ENCODE measurements at places on chromosomes 5 and 9. TPM values are rescaled to one million over a fixed set of nuclear protein-coding genes. Genes with fewer than 3 reads are reported as not detected.

Gene SLC1A3
- total RNA-seq, result 235 TPM

Gene KCNT1
- 0.11 TPM for total RNA-seq

Gene DIRAS2
- total RNA-seq, result not detected

Gene SCGB3A2
- total RNA-seq, result 406 TPM

Gene KIF4B
- 0.07 TPM for total RNA-seq

Gene SHOC1
- 0.15 TPM for total RNA-seq

DNA sequence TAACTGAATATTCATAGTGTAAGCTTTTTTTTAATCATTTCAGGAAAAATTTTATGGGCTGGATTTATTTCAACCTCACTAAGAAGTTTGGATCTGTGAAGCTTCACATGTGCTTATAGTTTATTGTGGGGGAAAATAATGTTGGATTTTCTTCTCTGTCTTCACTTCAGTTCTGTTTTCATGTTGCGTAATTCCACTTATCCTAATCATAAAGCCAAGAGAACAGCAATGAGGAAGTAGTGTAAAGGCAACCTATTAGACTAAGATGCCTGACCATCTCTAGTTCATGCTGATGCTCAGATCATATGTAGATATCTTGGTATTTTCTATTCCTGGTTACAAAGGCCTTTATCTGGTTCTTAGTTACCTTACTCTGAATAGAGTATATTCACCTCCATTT is 50.0 kb downstream of the CD180 start:
- DNase-seq, result no peak

DNA sequence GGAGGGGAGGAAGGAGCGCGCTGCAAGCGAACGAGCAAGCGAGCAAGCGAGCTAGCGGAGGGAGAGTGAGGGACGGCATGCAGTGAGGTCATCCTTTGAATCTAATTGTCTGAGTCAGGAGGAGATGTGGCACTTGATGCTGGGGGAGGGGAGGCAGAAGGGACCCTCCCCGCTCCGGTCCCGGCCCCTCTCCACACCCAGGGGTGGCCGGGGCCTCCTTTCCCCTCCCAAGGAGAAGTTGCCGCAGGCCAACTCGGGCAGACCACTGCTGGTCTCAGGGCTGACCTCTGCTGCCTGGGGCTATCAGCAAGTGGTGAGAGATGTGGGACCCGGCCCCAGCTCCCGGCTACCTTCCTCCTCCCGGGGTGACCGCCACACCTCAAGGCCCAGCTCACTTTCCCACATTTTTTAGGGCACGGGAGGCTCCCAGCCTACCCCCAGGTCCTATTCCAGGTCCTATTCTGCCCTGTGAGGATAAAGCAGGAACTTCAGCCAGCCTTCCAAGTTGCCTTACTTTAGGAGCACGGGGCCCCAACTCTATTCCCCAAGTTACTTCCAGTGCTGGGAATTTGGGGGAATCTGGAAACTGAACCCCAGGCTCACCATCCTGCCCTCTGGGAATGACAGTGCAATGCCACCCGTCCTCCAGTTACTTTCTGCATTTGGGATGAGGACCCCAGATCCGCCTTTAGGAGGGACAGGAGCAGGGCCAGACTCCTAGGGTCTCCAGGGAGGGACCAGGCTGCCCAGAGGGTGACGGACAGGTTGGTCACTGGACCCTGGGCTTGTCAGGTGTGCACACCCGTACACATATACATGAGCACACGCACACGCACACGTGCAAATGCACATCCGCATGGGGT is 11.1 kb downstream of the CNTFR start:
- no peak for DNase-seq

DNA sequence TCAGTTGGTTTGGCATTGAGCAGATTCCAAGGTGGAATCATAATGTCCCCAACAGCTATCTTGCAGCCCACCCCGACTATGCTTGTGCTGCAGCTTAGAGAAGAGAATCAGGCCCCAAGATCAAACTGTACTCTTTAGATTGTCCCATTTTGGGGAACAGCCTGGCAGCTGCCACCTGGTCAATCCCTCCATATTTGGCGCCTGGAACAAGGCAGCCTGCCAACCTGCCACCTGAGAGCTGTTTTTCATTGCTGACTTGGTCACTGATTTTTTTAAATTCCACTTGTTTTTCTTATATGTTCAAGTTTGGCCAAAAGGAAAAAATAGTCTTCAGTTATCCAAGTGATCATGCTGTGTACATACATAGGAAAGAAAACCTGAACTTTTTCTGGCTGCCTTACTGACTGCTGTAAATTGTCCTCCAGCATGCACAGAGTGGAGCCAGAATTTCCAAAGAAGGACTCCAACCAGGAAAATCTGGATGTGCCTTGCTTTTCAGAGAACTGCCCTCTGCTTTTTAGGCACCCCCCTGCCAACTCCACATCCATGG is 504.2 kb downstream of the ENC1 start:
- no peak for DNase-seq

DNA sequence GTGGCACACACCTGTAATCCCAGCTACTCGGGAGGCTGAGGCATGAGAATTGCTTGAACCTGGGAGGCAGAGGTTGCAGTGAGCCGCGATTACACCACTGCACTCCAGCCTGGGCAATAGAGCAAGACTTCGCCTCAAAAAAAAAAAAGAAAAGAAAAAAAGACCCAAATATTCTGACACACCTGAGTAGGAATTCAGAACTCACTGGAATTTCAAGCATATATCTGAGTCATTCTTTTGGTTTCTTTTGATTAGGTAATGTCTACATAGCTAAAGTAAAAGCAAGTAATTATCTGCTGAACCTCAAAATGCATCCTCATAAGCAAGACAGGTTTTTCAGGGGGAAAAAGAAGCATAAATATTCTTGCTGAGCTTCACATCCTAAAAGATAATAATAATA is 35.9 kb downstream of the ANKRD31 start:
- no peak for DNase-seq

DNA sequence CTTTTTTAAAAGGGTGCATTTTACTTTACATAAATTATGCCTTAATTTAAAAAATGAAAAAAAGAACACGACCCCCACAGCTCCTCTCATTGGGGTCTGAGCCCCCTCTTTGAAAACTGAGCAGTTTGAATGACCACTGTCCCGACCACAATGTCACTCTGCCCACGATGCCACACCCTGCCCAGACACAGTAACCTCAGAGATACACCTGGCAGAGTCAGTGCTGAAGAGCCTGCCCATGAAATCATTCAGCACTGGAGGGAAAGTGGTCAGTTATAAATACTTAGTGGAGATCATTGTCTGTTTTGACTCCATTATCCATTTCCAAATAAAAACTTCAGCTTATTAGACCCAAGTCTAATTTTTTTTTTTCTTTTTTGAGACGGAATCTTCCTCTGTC is 49.3 kb downstream of the DNAJC21 start:
- no peak for DNase-seq

- DNase-seq, result no peak
Measured at GRCh38 chr9:133869674-133870405, 122.3 kb downstream of the VAV2 start.

GRCh38 chr5:174825587-174825986 is 101.2 kb downstream of the MSX2 start:
- DNase-seq, result no peak

DNA sequence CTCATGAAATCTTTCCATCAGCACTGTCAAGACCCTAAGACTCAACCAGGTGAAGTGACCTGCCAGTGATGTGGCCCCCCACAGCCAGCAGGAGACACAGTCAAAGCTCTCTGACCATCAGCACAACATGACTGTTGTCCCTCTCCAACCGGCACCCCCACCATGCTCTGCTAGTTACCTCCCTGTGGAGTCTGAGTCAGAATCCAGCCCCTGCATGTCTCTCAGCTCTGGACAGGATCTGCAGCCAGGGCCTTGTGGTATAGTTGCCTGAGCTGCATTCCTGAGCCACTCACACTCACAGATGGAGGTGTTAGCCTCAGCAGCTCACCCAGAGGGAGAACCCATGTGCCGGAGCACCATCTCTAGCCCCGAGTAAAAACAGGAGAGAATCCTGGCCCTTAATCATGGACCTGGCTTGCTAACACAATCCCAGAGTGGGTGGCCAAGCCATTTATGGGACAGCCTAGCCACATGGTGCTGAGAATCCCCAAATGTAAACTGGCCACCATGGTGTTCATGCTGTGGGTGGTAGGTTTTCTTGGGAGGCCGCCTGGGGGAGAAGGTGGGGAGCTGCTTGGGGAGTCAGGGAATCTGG is 237.8 kb downstream of the PAPPA start:
- DNase-seq, result no peak

GRCh38 chr5:53343187-53343586 is 137.2 kb upstream of the FST start:
- no peak for DNase-seq

DNA sequence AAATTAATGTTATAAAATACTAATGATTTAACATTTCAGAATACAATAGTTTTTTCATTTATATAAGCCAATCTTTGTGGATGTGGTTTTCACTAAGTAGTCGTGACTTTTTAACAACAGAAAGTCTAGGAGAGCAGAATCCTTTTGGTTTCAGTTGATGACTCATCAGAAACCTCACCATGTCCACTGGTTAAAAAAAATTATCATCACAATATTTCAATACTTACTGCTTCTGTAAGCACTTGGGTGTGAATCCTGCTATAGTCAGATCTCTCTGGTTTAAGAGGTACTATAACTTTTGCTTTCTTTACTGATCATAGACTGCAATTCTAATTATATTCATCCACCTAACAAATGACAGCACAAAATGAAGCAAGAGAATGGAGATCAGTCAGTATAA is 77.2 kb downstream of the MRPS30 start:
- DNase-seq, result no peak

- DNase-seq, result no peak
Measured at GRCh38 chr9:76297721-76298239, 96.4 kb downstream of the RFK start.

- no peak for DNase-seq
Measured at GRCh38 chr9:112158656-112159367, 16.3 kb downstream of the SUSD1 start.

DNA sequence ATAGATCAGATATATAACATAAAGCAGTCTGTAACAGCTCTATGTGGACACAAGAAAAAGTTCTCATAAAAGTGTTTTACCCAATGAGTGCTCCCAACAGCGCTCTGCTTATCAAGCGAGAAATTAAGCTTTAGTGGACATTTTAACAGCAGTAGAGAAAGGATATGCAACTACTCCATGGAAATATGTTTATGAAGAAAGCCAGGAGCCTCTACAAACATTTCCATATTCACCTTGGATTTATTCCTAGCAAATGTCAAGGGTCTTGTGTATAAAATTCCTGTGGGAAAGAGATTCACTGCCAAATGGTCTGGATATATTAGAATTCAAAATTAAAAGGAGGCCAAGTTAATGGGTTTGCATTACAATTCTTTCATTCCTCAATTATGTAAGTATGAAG is 66.5 kb downstream of the DTWD2 start:
- DNase-seq, result no peak

GRCh38 chr9:125074976-125075375 is 68.4 kb downstream of the SCAI start:
- no peak for DNase-seq

GRCh38 chr5:151740958-151741373 is 17.5 kb downstream of the ATOX1 start:
- DNase-seq, result no peak

DNA sequence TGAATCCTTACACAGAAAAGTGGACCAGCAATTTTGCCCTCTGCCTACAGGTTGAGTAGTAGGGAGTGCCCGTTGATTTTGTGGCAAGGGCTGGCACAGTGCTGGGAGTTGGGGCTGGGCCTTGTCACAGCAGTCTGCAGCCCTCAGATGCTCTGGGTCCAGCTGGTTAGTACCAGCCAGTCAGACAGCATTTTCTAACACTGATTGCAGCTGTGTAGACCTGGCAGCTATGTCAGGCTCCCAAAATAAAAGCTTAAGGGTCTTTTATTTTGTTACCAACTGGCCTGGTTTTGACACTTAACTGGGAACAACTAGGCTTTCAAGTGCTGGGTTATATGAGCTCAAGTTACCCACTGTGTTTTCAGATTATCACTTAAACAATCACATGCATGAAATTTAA is 57.7 kb downstream of the MAT2B start:
- DNase-seq, result no peak

- DNase-seq, result no peak
Measured at GRCh38 chr5:128081111-128081851, 2.3 kb upstream of the SLC12A2 start.

DNA sequence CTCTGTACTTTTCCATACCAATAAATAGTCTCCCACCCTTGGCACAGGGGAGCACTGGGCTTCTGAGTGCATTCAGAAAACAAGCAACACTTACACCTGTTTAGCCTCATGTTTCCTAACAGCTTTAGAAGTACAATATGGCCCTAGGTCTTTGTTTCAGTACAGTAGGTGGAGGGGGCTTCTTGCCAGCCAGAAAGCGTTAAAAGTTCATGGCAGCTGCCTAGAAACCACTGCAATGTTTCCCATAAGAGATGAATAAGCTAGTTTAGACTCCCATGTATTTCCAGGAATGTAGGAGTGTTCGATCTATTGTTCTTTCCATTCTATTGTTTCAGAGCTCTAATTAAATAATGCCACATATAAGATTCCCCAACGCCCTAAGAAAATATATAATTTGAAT is 444.8 kb downstream of the ARHGEF28 start:
- no peak for DNase-seq

GRCh38 chr5:179553875-179554274 is 3.5 kb downstream of the RUFY1 start:
- no peak for DNase-seq

- DNase-seq, result no peak
Measured at GRCh38 chr5:99349787-99350186, 421.0 kb upstream of the CHD1 start.

GRCh38 chr9:121808781-121809180 is 157.3 kb downstream of the DAB2IP start:
- DNase-seq, result no peak

DNA sequence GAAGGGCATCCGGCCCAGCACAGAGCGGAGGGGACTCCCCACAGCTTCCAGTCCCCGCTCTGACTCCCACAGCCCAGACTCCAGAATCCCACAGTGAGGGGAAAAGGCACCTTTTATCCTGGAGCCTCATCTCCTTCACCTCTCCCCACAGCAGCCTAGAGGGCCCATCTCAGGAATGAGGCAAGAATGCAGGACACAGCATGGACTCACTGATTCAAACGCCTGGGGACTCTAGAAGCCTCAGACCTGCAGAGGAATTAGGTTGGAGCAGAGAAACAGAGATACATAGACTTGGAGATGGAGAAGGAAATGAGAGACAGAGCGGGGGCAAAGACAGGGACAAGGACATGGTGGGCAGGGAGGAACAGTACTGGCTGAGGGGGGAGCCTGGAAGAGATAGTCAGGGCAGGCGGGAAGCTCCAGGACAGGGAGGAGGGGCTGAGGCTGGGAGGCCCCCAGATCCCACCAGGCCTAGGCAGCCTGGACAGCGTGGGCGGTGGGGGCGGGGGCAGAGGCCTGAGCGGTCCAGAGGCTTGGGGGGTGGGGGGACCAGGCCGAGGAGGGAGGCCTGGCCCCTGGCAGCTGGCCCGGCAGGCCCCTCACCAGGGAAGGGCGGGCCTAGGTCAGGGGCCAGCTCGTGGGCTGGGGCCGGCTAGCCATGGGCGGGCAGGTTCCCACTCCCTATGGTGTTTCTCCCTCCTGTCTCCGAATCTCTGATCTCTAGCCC is 15.8 kb downstream of the CNTFR start:
- no peak for DNase-seq

Measured in upper lobe of left lung (tissue), 6 donors.